ENCODE measurements at places on chromosomes 2 and 18. TPM values are rescaled to one million over a fixed set of nuclear protein-coding genes. Genes with fewer than 3 reads are reported as not detected.

CFC1 gene
- total RNA-seq: 0.34 TPM

ANKMY1 gene
- total RNA-seq: 24.5 TPM

- H3K27ac ChIP-seq: no peak overlapping the region
- no peaks in the 10 kb centered on the region for H3K4me1 ChIP-seq
- DNase-seq: no peak
- no peaks in the 10 kb centered on the region for H3K27me3 ChIP-seq
- H3K36me3 ChIP-seq: no peaks in the 10 kb centered on the region
- H3K4me3 ChIP-seq: no peak overlapping the region
Observed at GRCh38 chr2:13504808-13505207, 788.1 kb downstream of the TRIB2 start.

- no peak overlapping the region for H3K27ac ChIP-seq
- no peaks in the 10 kb centered on the region for H3K36me3 ChIP-seq
- H3K4me3 ChIP-seq: no peak overlapping the region
- H3K4me1 ChIP-seq: no peaks in the 10 kb centered on the region
- no peaks in the 10 kb centered on the region for H3K27me3 ChIP-seq
- DNase-seq: no peak
Observed at GRCh38 chr2:225122583-225123486, 80.6 kb upstream of the DOCK10 start.

GRCh38 chr2:239009589-239009961 lies 161.7 kb downstream of the TWIST2 start:
- H3K4me1 ChIP-seq: no peaks in the 10 kb centered on the region
- DNase-seq: peak; percentile 59
- H3K4me3 ChIP-seq: no peak overlapping the region
- no peaks in the 10 kb centered on the region for H3K27me3 ChIP-seq
- H3K27ac ChIP-seq: no peak overlapping the region

- DNase-seq: no peak
- no peaks in the 10 kb centered on the region for H3K36me3 ChIP-seq
- no peak overlapping the region for H3K4me3 ChIP-seq
- no peak overlapping the region for H3K27ac ChIP-seq
- no peaks in the 10 kb centered on the region for H3K4me1 ChIP-seq
Observed at GRCh38 chr2:7721413-7721995, 804.3 kb downstream of the RNF144A start.

SP140 gene
- 13.3 TPM for total RNA-seq

- peak; percentile 70 for DNase-seq
- peaks cover 17% of the 10 kb centered on the region for H3K36me3 ChIP-seq
- H3K4me1 ChIP-seq: peaks cover 14% of the 10 kb centered on the region
- no peaks in the 10 kb centered on the region for H3K27me3 ChIP-seq
Observed at GRCh38 chr2:43293744-43294695, 67.6 kb upstream of the ZFP36L2 start.
